ENCODE measurements at places on chromosomes 4 and X. TPM values are rescaled to one million over a fixed set of nuclear protein-coding genes. Genes with fewer than 3 reads are reported as not detected.

DNA sequence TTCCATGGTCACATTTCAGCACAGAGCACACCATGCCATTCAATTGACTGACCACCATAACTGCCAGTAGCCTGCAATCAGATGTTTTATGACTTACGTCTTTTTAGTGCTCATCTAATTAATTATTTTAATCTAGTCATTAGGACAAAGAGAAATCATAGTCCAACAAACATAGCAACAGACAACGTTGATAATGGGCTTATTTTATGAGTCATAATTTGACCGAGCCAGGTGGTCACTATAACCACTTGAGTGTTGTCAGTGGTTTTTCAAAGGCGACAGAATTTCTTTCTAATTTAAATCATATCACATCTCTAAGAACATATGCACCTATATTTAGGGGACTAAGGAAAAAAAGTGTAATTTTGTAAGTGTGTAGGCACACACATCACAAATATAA is 1.9 kb downstream of the SEC24D start:
- peak overlapping the region; percentile 33 for H3K27ac ChIP-seq
- DNase-seq, result no peak
- H3K27me3 ChIP-seq, result peaks cover 4% of the 10 kb centered on the region
- peaks cover 41% of the 10 kb centered on the region for H3K36me3 ChIP-seq
- peak overlapping the region; percentile 37 for H3K4me3 ChIP-seq

RS1 gene
- total RNA-seq, result not detected

GAB3 gene
- 4.3 TPM for total RNA-seq

LRCH2 gene
- not detected for total RNA-seq

RHOH gene
- total RNA-seq, result 108 TPM

GRCh38 chrX:123267220-123267619 is 83.1 kb downstream of the GRIA3 start:
- H3K27ac ChIP-seq, result no peak overlapping the region
- H3K36me3 ChIP-seq, result no peaks in the 10 kb centered on the region
- DNase-seq, result no peak
- no peaks in the 10 kb centered on the region for H3K4me1 ChIP-seq
- no peaks in the 10 kb centered on the region for H3K27me3 ChIP-seq
- H3K4me3 ChIP-seq, result no peak overlapping the region

DNA sequence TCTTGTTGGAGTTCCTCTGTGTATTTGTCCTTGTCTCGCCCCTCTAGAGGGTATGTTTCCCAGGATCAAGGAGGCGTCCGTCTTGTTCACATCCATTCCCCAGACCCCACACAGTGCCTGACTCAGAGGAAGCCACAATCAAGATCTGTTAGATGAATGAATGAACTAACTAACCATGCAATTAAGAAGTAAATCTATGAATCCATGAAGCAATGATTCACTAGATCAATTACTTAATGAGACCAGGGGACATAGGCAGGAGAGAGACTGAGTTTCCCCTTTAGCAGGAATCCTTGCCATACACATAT is 11.9 kb downstream of the BLOC1S4 start:
- H3K4me1 ChIP-seq, result peaks cover 4% of the 10 kb centered on the region
- no peak overlapping the region for H3K4me3 ChIP-seq
- no peaks in the 10 kb centered on the region for H3K36me3 ChIP-seq
- no peak overlapping the region for H3K27ac ChIP-seq
- no peak for DNase-seq
- H3K27me3 ChIP-seq, result no peaks in the 10 kb centered on the region

FREM3 gene
- not detected for total RNA-seq

- H3K4me3 ChIP-seq, result no peak overlapping the region
- DNase-seq, result no peak
- H3K4me1 ChIP-seq, result peaks cover 3% of the 10 kb centered on the region
- no peak overlapping the region for H3K27ac ChIP-seq
Measured at GRCh38 chr4:119977076-119977940, 89.3 kb downstream of the MAD2L1 start.

- H3K4me3 ChIP-seq, result no peak overlapping the region
- no peaks in the 10 kb centered on the region for H3K36me3 ChIP-seq
- H3K4me1 ChIP-seq, result peaks cover 12% of the 10 kb centered on the region
- H3K27ac ChIP-seq, result no peak overlapping the region
Measured at GRCh38 chr4:127629371-127629770, 3.4 kb upstream of the INTU start.

DNA sequence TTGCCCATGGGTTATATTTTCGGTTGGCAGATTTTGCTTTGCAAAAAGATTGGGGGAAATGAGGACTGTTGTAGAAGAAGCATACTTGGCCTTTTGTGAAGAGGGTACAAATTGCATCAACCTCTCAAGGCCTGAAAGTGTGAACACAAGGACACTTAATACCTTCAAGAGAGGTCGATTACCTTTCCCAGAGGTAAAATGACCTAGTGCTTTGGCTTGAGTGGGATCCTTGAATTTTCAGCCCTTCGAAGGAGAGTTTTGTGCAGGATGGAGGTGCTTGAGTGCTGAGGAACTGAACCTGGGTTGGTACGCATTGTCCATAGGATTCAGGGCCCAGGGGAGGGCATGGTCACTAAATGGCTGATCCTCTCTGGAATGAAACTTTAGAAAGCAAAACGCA is 27.6 kb upstream of the NKAP start:
- H3K27ac ChIP-seq, result no peak overlapping the region
- no peaks in the 10 kb centered on the region for H3K4me1 ChIP-seq
- H3K36me3 ChIP-seq, result no peaks in the 10 kb centered on the region
- DNase-seq, result no peak
- H3K27me3 ChIP-seq, result no peaks in the 10 kb centered on the region
- H3K4me3 ChIP-seq, result no peak overlapping the region

TMPRSS11E gene
- total RNA-seq, result not detected

- H3K27ac ChIP-seq, result no peak overlapping the region
- H3K4me3 ChIP-seq, result no peak overlapping the region
- peaks cover 3% of the 10 kb centered on the region for H3K4me1 ChIP-seq
- no peak for DNase-seq
- H3K36me3 ChIP-seq, result no peaks in the 10 kb centered on the region
- no peaks in the 10 kb centered on the region for H3K27me3 ChIP-seq
Measured at GRCh38 chrX:40945361-40945713, 139.9 kb upstream of the USP9X start.

All from activated T-helper 2 cell treated with anti-CD3 and anti-CD28 coated beads, Interferon-gamma antibody, Interleukin-2, Interleukin-4, amounts not matched to agents 10 μg/mL and 5 μg/mL and 100 μg/mL, durations not matched to agents 14 hours and 24 hours and 36 hours (primary cell).